ENCODE measurements at places on chromosomes 11 and 22. TPM values are rescaled to one million over a fixed set of nuclear protein-coding genes. Genes with fewer than 3 reads are reported as not detected.

DNA sequence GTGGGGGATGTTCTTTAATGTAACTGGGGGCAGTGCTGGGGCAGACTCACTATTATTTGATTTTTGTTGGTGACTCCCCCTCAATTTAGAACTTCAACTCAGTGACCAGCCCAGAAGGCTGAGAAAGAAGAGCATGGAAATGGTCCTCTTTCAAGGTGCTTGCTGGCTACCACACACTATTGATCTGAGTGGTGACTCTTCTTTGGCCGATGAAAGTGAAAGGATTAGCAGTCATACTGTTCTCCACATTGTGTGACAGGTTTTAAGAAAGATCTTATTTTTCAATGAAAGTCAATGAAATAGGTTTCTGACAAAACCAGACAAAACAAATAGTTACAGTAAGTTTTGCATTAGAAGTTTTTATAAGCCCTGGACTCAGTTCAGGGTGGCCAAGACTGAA lies 29.9 kb downstream of the NLRP14 start:
- H3K27ac ChIP-seq: no peak overlapping the region
- H3K27me3 ChIP-seq: no peaks in the 10 kb centered on the region
- no peaks in the 10 kb centered on the region for H3K36me3 ChIP-seq
- no peaks in the 10 kb centered on the region for H3K4me1 ChIP-seq

GRCh38 chr11:64876835-64877341 lies 1.5 kb downstream of the EHD1 start:
- H3K4me3 ChIP-seq: peak overlapping the region; percentile 95
- no peak for DNase-seq
- H3K27ac ChIP-seq: peak overlapping the region; percentile 80
- no peaks in the 10 kb centered on the region for H3K4me1 ChIP-seq
- no peaks in the 10 kb centered on the region for H3K27me3 ChIP-seq
- H3K36me3 ChIP-seq: no peaks in the 10 kb centered on the region

DNA sequence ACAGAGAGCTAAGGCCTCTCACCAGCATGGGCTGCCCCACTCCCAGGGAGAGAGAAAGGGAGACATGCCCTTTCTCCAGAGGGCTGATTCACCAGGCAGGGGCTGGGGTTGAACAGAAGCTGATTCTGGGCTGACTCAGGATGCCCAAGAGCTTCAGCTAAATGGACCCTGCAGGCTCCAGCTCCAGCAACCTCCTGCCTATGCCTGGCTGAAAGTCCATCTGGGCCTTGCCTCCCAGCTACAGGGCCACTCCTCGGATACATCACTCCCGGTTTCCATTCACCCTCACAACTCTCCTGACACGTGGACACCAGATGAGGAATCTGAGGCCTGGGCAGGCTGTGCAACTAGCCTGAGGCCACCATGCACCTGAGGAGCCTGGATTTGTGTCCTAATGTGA lies 215.5 kb downstream of the BUD13 start:
- H3K27ac ChIP-seq: no peak overlapping the region
- no peaks in the 10 kb centered on the region for H3K36me3 ChIP-seq
- no peaks in the 10 kb centered on the region for H3K4me1 ChIP-seq
- DNase-seq: no peak
- H3K27me3 ChIP-seq: no peaks in the 10 kb centered on the region

- H3K4me1 ChIP-seq: no peaks in the 10 kb centered on the region
- no peak for DNase-seq
- H3K27ac ChIP-seq: no peak overlapping the region
- H3K36me3 ChIP-seq: no peaks in the 10 kb centered on the region
- H3K4me3 ChIP-seq: no peak overlapping the region
- no peaks in the 10 kb centered on the region for H3K27me3 ChIP-seq
Measured at GRCh38 chr22:17990942-17991341, 33.4 kb downstream of the MICAL3 start.

GRCh38 chr11:110479108-110480101 lies 49.7 kb downstream of the FDX1 start:
- H3K36me3 ChIP-seq: no peaks in the 10 kb centered on the region
- H3K27ac ChIP-seq: no peak overlapping the region
- no peaks in the 10 kb centered on the region for H3K27me3 ChIP-seq
- no peaks in the 10 kb centered on the region for H3K4me1 ChIP-seq

DNA sequence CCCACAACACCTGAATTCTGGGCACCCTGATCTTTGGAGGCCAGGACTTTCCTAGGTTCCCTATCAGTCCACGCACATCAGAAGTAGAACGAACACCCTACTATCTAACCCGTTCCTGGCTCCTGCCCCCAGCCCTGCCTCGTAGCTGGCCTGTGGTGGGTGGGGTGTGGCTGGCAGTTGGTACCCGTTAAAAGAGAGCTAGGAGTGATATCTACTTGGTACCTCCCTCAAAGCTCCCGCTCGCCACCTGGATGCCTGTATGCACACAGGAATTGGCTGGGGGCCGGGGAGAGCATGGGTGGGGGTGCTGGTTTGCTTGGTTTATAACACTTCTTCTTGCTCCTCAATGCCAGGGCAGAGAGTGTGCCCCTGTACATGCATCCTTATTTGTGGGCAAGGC lies 14.0 kb upstream of the NECTIN1 start:
- peaks cover 4% of the 10 kb centered on the region for H3K27me3 ChIP-seq
- no peak overlapping the region for H3K4me3 ChIP-seq
- H3K4me1 ChIP-seq: no peaks in the 10 kb centered on the region

- no peak for DNase-seq
- H3K36me3 ChIP-seq: no peaks in the 10 kb centered on the region
- H3K4me1 ChIP-seq: no peaks in the 10 kb centered on the region
- H3K27me3 ChIP-seq: no peaks in the 10 kb centered on the region
- H3K27ac ChIP-seq: no peak overlapping the region
- no peak overlapping the region for H3K4me3 ChIP-seq
Measured at GRCh38 chr22:20391222-20391621, 2.7 kb upstream of the ZNF74 start.

Gene GSTT2B
- 5.1 TPM for total RNA-seq

DNA sequence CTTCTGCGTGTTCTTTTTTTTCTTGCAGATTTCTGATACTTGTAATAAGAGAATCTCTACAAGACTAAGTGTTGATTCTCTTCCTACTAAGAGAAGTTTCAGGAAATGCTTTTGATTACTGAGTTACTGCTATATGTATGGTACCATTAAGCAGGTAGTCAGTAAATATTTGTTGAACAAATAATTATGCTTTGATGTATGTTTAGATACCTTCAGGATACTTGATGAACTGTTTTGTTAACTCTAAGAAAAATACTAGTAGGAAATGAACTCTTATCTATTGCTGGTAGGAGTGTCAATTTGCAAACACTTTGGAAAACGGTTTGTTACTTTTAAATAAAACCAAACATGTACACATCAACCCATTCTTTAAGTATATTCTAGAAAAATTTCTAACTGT lies 90.6 kb downstream of the TMEM135 start:
- no peaks in the 10 kb centered on the region for H3K4me1 ChIP-seq
- H3K27ac ChIP-seq: no peak overlapping the region
- no peaks in the 10 kb centered on the region for H3K36me3 ChIP-seq
- no peaks in the 10 kb centered on the region for H3K27me3 ChIP-seq
- DNase-seq: no peak
- no peak overlapping the region for H3K4me3 ChIP-seq

GRCh38 chr11:57539342-57539741 lies 1.9 kb downstream of the SMTNL1 start:
- H3K36me3 ChIP-seq: no peaks in the 10 kb centered on the region
- no peaks in the 10 kb centered on the region for H3K4me1 ChIP-seq
- H3K27me3 ChIP-seq: no peaks in the 10 kb centered on the region
- no peak for DNase-seq

GRCh38 chr22:48528221-48528915 lies 1299.3 kb downstream of the BRD1 start:
- H3K27me3 ChIP-seq: no peaks in the 10 kb centered on the region
- H3K36me3 ChIP-seq: no peaks in the 10 kb centered on the region
- H3K4me1 ChIP-seq: no peaks in the 10 kb centered on the region
- DNase-seq: no peak

Gene KCNC1
- total RNA-seq: 0.41 TPM

GRCh38 chr11:57299150-57299737 lies 25.5 kb downstream of the TNKS1BP1 start:
- no peaks in the 10 kb centered on the region for H3K4me1 ChIP-seq
- no peaks in the 10 kb centered on the region for H3K27me3 ChIP-seq
- H3K27ac ChIP-seq: no peak overlapping the region
- H3K36me3 ChIP-seq: no peaks in the 10 kb centered on the region
- H3K4me3 ChIP-seq: no peak overlapping the region
- DNase-seq: no peak

Gene PHOX2A
- total RNA-seq: not detected

Gene PANX3
- not detected for total RNA-seq

DNA sequence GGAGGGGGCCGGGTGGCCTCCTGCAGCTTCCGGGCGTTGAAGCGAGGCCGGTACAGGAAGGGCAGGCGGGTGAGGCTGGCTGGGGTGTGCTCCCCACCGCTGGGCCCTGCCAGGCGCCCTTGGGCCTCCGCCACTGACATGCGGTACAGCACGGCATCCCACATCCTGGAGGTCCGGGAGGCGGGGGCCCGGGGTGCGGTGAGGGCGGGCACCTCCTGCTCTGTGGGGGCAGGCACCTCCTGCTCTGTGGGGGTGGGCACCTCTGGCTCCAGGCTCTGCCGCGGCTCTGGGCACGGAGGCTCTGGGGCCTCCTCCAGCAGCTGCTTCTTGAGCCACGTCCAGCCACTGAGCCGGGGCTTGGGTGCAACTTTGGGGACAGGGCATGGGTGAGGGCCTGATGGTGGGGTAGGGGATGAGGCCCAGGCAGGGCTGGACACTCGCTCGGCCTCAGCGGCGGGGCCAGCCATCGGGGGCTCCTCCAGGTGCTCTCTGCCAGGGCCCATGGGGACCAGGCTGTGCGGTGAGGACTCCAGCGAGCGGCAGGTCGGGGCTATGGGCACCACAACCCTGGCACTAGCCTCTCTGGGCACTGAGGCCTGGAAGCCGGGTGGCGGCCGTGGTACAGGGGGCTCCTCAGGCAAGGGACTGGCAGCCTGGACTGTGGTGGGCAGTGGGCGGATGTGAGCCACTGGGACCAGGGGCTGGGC lies 2.3 kb downstream of the PRR33 start:
- no peaks in the 10 kb centered on the region for H3K36me3 ChIP-seq
- no peak overlapping the region for H3K27ac ChIP-seq
- no peaks in the 10 kb centered on the region for H3K4me1 ChIP-seq
- no peak overlapping the region for H3K4me3 ChIP-seq
- no peaks in the 10 kb centered on the region for H3K27me3 ChIP-seq

GRCh38 chr11:12288212-12288930 lies 89.0 kb upstream of the PARVA start:
- H3K36me3 ChIP-seq: no peaks in the 10 kb centered on the region
- peak overlapping the region; percentile 80 for H3K27ac ChIP-seq
- no peak overlapping the region for H3K4me3 ChIP-seq
- peak; percentile 84 for DNase-seq
- H3K4me1 ChIP-seq: peaks cover 6% of the 10 kb centered on the region

DNA sequence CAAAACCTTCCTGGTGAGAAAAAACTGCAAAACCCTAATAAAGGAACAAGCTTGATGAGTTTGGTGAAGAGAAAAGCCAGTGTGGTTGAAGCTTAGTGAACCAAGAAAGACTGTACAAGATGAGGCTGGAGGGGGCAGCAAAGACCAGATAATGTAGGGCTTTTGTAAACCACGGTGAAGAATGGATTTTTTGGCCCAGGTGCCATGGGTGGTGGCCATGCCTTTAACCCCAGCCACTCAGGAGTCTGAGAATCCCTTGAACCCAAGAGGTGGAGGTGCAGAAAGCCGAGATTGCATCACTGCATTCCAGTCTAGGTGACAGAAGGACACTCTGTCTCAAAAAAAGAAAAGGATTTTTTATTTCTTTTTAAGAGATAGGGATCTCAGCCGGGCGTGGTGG lies 5.0 kb upstream of the ZDHHC5 start:
- H3K36me3 ChIP-seq: no peaks in the 10 kb centered on the region
- no peak overlapping the region for H3K4me3 ChIP-seq
- H3K27me3 ChIP-seq: no peaks in the 10 kb centered on the region
- no peaks in the 10 kb centered on the region for H3K4me1 ChIP-seq
- H3K27ac ChIP-seq: no peak overlapping the region

GRCh38 chr11:2794968-2795322 lies 90.6 kb downstream of the CDKN1C start:
- no peaks in the 10 kb centered on the region for H3K36me3 ChIP-seq
- no peaks in the 10 kb centered on the region for H3K4me1 ChIP-seq
- no peaks in the 10 kb centered on the region for H3K27me3 ChIP-seq
- no peak overlapping the region for H3K4me3 ChIP-seq
- peak; percentile 16 for DNase-seq
- H3K27ac ChIP-seq: no peak overlapping the region

DNA sequence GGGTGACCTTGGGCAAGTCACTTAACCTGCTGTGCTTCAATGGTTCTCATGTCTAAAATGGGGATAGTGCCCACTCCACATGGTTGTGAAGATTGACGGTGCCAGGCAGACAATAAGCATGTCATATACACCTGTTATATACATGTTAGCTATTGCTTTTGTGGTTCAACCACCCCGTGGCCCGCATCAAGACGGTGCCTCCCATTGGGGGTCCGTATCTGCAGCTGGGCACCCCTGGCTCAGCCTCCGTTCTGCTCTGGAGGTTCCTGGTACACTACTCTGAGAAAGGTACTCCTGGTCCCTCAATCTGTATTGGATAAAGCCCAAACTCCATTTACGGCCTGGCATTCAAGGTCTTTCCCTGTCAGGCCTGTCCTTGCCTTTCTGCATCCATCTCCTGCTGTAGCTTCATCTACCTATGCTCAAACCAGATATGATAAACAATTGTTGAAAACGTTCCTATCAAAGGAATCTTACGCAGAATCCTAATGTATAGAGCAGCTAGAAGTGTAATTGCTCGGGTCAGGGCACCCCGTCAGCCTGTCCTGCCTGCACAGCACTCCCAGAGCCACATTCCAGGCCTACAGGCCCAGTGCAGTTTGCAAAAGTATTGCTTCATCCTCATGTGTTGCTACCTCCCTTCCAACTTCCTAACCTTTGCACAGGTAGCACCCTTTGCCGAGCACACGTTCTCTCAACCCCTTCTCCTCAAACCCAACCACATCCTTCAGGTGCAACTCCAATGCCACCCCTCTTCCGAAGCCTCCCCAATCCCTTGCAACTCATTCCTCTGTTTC lies 194.9 kb downstream of the BCR start:
- DNase-seq: no peak
- H3K27ac ChIP-seq: no peak overlapping the region
- H3K36me3 ChIP-seq: no peaks in the 10 kb centered on the region
- H3K4me1 ChIP-seq: no peaks in the 10 kb centered on the region
- H3K27me3 ChIP-seq: no peaks in the 10 kb centered on the region

GRCh38 chr11:125085301-125086081 lies 22.4 kb downstream of the SLC37A2 start:
- H3K36me3 ChIP-seq: no peaks in the 10 kb centered on the region
- H3K4me3 ChIP-seq: no peak overlapping the region
- no peaks in the 10 kb centered on the region for H3K27me3 ChIP-seq
- H3K27ac ChIP-seq: no peak overlapping the region

Gene KCNJ1
- total RNA-seq: not detected

GRCh38 chr11:10651656-10652361 lies 41.7 kb downstream of the IRAG1 start:
- DNase-seq: no peak
- no peaks in the 10 kb centered on the region for H3K27me3 ChIP-seq

DNA sequence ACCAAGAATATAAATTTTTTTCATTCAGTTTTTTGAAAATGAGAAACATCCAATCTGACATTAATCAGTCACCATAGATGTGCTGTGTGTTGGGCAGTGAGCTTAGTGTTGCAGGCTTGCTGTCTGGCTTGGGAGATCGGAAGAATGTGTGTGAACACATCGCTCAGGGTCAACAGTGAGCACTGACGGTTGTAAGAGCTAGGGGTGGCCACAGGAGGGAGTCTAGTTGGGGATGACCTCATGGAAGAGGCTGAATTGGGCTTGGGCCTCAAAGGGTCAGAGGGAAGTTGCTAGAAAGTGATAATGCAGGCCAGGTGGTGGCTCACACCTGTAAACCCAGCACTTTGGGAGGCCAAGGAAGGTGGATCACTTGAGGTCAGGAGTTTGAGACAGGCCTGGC lies 375.4 kb downstream of the DDX10 start:
- no peak overlapping the region for H3K27ac ChIP-seq
- no peaks in the 10 kb centered on the region for H3K27me3 ChIP-seq
- H3K4me1 ChIP-seq: no peaks in the 10 kb centered on the region
- no peaks in the 10 kb centered on the region for H3K36me3 ChIP-seq
- no peak overlapping the region for H3K4me3 ChIP-seq

Gene C11orf58
- total RNA-seq: 137 TPM

All from uterus (tissue), 4 donors.